Stimulated activated effector memory CD8-positive, alpha-beta T cell treated with anti-CD3 and anti-CD28 coated beads, Interleukin-12 subunit alpha, Interleukin-12 subunit beta, amount 100 ng/mL, for 72 hours (primary cell): ENCODE measurements at places on chromosomes 3 and 15.

DNA sequence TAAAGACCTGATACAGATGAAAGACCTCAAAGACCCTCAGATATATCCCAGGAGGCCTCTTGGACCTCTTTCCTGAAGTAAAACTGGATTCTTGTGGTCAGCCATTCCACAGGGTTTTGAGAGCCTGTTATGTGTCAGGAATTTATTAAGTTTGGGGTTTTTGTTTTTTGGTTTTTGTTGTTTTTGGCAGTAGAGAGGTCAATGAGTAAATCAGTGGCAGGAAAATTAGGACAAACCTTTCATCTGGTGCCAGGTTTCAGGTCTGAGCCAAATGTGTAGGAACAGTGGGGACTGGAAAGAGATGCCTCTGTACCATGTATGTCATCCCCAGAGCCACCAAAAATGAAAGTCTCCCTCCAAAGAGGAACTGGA is 520.4 kb upstream of the MDFIC2 start:
- no peak for DNase-seq

- DNase-seq: no peak
These were observed 36.6 kb downstream of the CCDC66 start for GRCh38 chr3:56593455-56594158.

- DNase-seq: no peak
These were observed 50.7 kb upstream of the CCR2 start for GRCh38 chr3:46303240-46303639.

- DNase-seq: no peak
These were observed 17.7 kb upstream of the OCA2 start for GRCh38 chr15:28116521-28117431.

GRCh38 chr3:123993818-123994217 is 1.9 kb upstream of the ROPN1 start:
- DNase-seq: no peak

DNA sequence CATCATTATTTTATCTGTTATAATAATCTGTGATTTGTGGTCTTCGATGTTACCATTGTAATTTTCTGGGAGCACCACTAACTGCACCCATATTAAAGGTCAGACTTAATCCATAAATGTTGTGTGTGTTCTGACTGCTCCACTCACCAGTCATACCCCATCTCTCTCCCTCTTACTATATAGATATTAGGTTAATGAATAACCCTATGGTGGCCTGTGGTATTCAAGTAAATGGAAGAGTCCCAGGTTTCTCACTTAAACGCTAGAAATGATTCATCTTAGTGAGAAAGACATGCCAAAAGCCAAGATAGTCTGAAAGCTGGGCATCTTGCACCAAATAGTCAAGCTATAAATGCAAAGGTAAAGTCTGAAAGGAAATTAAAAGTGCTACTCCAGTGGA is 1358.5 kb downstream of the ROBO2 start:
- no peak for DNase-seq

GRCh38 chr3:109648027-109648426 is 310.7 kb upstream of the DPPA4 start:
- DNase-seq: no peak

GRCh38 chr15:64699751-64700388 is 75.5 kb downstream of the RBPMS2 start:
- no peak for DNase-seq

- no peak for DNase-seq
These were observed 25.0 kb downstream of the TKT start for GRCh38 chr3:53230789-53231188.

DNA sequence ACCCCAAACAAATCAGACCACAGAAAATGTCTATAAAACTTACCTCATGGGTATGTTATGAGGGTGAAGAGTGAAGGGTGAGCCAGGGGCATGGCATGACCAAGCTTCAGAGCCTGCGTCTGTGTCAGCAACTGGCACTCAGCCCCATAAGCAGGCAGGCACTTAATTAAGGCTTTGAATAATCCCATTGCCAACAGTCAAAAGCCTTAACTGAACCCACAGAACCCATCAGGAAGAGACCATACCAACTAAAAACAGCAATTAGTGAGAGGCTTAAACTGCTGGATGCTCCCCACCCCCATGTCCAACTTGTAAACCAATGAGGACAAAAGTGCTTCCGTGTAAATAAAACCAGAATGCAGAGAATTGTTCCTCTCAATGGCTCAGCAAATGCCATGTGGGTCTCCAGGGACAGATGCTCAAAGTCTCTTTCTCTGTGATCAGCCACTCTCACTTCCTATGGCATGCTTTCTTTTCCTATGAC is 126.0 kb downstream of the MYLK start:
- no peak for DNase-seq

GRCh38 chr15:40314723-40315276 is 7.1 kb upstream of the PLCB2 start:
- no peak for DNase-seq

DNA sequence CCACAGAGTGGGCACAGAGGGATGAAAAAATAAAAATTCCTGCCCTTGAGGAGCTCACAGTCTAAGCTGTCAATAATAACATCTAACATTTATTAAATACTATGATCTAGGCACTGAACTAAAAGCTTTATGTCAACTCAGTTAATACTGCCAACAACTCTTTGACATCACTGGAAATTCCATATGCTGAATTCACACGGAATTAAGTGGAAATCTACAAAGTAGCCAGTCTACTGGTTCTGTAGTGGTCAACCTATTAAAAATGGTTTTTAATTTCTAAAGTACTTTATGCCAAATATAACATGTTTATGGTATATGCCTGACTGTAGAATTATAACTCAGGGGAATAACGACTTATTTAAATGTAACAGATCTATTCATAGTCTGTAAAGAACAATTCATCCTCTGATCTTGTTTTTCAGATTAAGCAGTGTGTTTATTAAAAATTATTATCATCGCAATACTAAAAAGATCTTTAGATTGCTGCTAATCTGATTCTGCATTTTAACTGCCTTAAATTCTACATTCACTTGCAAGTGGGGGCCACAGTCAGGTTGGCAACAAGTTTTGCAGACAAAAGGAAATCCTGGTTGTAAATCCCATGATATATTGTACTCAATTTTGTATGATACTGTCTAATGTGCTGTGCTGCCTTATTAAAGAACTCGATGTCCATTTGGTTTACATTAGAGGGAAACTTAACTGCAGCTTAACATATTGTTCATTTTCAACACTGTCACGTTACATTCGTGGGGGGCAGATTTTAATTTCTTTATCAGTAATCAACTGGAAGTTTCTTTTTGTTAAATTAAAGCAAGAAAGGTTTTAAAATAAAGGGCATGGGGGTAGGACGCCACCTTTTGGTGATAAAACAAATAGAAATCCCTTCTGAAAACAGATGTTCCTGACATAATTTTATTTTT is 2.6 kb upstream of the FOXP1 start:
- DNase-seq: no peak

GRCh38 chr3:11434017-11434526 is 161.9 kb downstream of the ATG7 start:
- no peak for DNase-seq

DNA sequence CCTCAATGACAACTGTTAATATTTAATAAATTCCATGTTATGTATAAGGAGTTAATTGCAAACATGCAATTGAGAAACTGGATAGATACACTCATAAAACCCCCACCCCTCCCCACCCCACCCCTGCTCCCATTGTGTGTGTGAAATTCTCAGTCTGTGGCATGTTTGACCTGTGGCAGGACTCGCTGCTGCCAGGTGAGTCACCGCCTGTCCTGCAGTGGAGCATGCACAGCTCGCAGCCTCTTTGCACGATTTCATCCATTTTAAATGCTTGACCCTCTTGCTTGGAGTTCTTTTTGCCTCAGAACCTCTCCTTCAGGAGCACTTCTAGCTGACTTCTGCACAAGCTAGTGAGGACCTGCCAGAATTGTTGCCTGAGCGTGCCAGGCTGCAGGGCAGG is 5.3 kb upstream of the APEH start:
- DNase-seq: no peak

DNA sequence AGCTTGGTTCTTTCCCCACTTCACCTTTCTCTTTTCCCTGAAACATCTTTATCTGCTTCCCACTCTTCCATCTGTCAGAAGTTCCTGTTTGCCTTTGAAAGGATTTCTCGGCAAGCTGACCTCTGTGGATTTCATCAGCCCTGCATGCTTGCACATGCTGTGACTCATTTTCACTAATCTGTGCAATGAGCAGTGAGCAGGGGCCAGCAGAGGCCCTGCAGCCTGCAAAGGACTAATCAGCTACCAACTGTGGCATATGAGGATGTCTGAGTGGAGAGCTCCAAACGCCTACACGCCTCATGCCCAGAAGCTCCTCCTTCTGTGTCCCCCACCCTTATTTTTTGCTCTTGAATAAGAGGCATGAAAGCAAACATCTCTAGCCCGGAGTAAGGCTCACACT is 333.0 kb upstream of the SEMA6D start:
- DNase-seq: no peak

GRCh38 chr15:82958638-82959037 is 6.1 kb upstream of the HOMER2 start:
- no peak for DNase-seq

- DNase-seq: no peak
These were observed 2.4 kb downstream of the SLCO3A1 start for GRCh38 chr15:91855684-91856489.

DNA sequence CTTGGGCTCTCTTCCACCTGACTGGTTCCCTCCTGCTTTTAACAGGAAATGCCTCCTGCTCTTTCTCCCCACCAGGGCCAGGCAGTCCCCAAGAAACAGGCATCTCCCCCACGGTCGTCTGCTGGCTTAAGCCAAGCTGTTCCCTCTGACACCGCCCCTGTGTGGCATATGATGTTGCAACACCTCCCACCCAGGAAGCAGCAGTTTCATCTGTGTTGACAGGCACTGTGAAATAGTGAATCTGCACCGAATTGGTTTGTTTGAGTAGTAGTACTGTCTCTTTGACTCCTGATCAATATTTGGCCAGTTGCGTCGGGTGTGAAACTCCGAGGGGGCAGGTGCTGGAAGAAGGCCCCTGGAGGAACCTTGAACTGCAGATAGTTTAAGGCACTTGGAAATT is 188.8 kb downstream of the FEZF2 start:
- DNase-seq: no peak

GRCh38 chr15:100879464-100880138 is at the start of gene ALDH1A3:
Gene ALDH1A3 (plus strand): TSS chr15:100879831. CDS start chr15:100879908, 77 bp downstream.
- DNase-seq: no peak

- DNase-seq: no peak
These were observed 57.8 kb upstream of the ACTC1 start for GRCh38 chr15:34853001-34853758.

DNA sequence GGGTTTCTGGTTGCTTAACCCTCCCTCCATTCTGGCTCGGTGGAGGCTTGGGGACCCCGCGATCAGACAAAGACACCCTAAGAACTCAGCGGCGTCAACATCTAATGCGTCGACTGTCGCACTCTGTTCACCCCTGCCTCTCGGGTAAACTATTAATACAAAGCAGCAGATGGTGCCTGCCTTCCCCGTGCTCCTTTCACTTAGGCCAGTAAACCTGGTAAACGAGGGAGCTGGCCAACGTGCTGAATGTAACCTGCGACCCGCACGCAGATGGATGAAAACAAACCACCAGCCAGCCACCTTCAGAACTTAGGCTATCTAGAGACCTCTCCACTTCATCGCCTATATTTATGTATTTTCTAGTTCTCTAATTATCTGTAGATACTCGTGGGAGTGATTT is 848 bp upstream of the CADPS start:
- no peak for DNase-seq

DNA sequence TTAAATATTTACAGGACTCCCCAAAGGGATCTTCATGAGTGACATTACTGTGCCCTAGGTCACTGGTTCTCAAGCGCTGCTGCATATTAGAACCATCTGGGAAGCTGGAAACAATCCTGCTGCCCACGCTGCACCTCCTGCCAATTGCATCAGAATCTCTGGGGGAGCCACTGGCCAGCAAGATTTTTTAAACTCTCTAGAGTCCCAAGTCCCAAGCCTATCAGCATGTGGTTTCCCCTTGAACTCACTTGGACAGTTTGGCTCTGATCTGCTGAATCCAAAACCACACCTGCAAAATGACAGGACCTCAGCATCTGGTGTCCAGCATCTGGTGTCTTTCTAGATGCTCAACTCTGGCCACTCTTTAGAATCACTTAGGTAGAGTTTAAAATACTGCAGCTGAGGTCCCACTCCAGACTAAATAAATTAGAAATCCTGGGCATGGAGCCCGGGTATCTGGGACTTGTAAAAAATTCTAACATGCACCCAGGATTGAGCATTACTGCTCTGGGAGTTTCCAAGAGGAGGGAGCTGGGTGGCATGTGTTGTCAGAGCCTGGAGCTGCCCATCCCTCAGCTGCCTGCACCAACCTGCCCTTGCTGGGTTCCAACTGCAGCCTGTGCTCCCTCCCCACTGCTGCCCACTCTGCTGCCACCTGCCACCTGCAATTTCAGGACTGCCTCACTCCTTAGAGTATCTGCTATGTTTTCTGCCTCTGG is 311.3 kb downstream of the SLC9A9 start:
- DNase-seq: no peak

DNA sequence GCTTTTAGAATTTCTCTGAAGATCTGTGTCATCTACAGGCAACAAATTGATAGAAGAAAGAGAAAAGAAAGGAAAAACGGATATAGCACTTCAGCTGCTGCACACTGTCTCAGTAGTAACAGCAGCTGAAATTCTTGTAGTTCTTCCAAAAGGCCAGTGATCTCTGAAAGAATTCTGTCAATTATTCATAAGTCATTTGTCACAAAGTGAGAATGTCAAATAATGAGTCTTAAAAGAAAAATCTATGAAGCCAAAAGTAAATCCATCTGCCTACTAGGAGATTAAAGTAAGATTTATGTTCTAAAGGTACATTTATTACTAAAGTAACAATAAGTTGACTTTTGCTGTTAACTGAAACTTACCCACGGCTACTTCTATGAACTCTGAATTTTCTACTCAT is 24.6 kb downstream of the IFT80 start:
- DNase-seq: no peak

- no peak for DNase-seq
These were observed 77.1 kb downstream of the BFSP2 start for GRCh38 chr3:133476971-133477375.

DNA sequence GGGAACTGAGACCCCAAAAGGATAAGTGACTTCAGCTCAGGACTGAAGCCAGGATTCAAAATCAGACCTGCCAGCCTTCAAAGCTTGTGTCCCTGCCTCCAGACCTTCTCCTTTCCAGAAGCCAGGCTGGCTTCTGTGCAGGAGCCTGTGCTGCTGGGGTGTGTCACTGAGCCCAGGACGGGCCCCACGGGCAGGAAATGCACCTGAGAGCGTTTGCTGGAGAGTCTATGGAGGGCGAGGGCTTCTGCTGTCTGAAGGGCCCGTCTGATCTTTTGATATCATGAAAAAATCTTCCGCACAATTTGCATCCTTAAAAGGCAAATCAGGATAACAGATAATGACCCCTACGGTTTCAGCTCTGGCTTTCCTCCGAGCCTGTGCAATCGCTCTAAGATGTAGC is 125.4 kb downstream of the FAM43A start:
- no peak for DNase-seq

GRCh38 chr15:33963831-33964664 is 4.2 kb upstream of the CHRM5 start:
- no peak for DNase-seq

DNA sequence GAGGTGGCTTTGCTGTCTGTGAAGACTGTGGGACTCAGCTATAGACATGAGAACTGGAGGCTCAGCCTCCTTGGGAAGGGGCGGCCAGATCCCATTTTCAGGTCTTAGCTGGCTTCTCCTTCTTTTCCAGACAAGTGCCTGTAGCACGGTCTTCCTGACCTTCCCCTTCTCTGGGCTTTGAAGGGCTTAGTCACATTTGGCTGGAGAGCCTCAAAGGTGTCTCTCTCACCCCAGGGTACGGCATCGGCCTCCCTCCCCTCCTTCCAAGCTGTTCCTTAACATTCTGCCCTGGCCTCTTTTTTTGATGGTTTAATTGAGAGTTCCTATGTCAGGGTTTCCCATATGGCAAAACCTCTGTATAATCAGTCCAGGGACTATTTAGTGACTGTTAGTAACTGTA is 242.7 kb downstream of the THSD4 start:
- no peak for DNase-seq
